Globus pallidus (tissue), 1 donor: ENCODE measurements at places on chromosomes 16 and 17.

- DNase-seq = no peak
These were observed 408.7 kb downstream of the SLC39A11 start for GRCh38 chr17:72683506-72684404.

- no peak for DNase-seq
These were observed at the start of gene TBX2 for GRCh38 chr17:61399131-61400065. Gene TBX2 (plus strand): TSS chr17:61399843. CDS start chr17:61400177, 334 bp downstream.

DNA sequence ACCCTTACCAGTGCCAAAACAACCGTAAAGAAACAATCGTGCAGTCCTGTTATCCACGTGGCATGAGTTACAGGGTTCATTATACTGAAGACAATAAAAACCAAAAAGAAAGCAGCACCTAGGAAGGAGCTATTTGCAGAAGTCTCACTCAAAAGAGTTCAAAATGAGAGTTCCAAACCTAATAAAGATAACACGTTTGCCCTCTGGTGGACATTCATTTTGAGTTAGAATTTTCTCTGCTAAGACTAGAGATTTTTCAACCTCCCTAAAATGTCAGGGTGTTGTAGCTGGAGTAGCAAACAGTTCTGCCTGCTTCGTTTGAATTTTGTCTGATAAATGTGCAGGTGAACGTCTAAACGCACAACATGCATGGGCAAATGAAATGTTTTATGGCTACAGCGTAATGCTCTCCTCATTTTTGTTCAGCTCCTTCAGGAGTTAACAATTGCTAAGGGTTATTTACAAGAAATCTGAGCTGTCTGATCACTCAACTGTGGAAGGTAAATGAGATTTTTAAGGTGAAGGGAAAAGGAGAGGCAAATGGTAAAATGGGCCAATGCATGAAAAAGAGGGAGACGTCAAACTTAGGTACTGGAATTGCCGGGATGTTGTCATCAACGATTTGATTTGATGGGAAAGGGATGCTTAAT lies 1067.9 kb upstream of the EEF2KMT start:
- no peak for DNase-seq

GRCh38 chr17:4609761-4610160 lies 25.4 kb downstream of the SMTNL2 start:
- DNase-seq = no peak

- no peak for DNase-seq
These were observed 53.5 kb upstream of the INTS2 start for GRCh38 chr17:61981323-61981722.

- DNase-seq = no peak
These were observed 48.4 kb downstream of the NOG start for GRCh38 chr17:56641894-56642293.

DNA sequence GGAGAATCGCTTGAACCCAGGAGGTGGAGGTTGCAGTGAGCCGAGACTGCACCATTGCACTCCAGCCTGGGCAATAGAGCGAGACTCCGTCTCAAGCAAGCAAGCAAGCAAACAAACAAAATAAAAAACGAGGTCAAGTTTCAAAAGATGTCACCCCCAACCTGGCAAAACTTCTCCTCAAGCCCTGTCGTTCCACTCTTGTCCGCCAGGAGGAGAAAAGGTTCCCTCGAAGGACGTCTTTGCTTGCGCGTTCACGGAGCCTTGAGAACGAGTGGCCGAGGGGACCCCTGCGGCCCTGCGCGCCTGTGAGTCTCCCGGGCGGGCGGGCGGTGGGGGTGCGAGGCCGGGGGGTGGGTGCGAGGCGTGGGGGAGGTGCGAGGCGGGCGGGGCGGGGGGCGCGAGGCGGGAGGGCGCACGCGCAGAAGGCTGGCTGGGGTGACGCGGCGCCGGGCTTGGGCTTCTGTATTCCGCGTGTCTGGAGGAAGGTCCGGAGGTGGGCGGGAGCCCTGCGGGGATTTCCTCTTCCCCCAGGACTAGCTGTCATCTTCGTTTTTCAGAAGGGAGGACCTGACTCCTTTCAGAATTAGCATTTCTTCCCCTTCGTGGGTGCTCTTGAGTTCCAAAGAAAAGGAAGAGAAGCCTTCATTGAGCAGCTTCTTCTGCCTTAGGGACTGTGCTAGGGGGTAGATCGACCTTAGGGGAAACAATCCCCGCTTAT lies 3.7 kb downstream of the SLC52A1 start:
- DNase-seq = peak; percentile 62

- no peak for DNase-seq
These were observed 760.1 kb downstream of the CDH11 start for GRCh38 chr16:64361753-64362152.

DNA sequence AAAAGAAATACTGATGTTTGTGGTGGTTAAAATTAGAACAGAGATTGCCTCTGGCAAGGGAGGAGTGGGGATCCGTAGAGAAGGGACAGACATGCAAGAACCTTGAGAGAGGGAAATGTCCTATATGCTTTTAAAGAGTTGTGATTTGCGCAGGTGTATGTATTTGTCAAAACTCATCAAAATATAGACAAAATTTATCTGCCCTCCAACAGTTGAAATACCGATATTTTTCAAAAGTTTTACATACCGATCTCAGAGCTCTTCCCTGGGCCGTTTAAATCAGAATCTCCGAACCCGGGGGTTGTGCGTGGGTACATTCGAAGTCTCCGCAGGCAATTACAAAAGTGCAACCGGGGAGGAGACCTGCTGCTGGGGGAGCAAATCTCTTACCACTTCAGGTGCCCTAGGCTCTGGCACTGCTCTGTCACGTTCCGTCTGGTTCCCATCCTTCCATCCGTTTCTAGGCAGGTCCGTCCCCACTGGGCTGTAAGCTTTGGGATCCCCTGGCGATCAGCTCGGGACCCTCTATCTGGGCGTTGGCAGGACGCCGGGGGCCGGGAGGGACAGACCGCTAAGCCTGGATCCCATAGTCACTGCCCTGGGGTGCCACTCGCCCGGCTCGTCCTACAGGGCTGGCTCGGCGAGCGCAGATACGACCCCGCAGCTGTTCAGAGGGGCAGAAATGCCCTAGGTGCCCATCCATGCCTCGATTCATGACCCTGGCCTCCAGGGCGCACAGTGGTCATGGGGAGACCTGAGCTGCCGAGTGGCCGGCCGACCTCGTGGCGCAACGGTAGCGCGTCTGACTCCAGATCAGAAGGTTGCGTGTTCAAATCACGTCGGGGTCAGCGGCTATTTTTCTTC lies 4.2 kb downstream of the BORCS6 start:
- DNase-seq = peak; percentile 85

GRCh38 chr17:63447471-63448009 lies 1.4 kb upstream of the CYB561 start:
- no peak for DNase-seq

DNA sequence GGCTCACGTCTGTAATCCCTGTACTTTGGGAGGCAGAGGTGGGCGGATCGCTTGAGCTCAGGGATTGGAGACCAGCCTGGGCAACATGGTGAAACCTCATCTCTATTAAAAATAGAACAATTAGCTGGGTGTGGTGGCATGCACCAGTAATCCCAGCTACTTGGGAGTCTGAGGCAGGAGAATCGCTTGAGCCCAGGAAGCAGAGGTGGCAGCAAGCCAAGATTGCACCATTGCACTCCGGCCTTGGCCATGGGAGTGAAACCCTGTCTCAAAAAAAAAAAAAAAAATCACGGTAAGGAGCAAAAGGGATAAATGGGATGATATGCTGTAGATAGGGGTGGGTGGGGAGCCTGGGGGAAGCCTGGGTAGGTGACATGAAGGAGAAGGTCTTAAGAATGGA lies 20.4 kb upstream of the TMEM98 start:
- no peak for DNase-seq

- no peak for DNase-seq
These were observed 222.1 kb downstream of the RBFOX3 start for GRCh38 chr17:79388556-79389295.

GRCh38 chr16:77231047-77231446 lies 31.8 kb downstream of the SYCE1L start:
- DNase-seq = no peak

DNA sequence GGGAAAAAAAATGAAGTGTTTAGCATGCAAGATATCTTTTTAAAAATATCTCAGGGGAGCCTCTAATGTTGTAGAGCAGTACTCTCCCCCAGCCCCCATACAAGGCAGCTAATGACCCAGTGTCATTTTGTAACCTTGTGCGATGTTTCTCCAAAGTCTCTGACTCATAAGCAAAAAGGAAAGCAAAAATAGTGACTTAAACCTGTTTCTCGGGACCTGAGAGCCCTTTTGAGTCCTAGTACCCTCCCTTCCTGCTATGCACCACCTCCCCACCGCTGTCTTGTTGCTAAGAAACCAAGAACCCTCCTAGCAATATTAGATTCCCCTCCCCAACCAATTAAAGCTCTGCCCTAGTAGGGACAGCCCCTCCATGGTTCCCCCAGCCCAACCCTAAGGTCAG lies 2.8 kb downstream of the MYCBPAP start:
- DNase-seq = no peak

DNA sequence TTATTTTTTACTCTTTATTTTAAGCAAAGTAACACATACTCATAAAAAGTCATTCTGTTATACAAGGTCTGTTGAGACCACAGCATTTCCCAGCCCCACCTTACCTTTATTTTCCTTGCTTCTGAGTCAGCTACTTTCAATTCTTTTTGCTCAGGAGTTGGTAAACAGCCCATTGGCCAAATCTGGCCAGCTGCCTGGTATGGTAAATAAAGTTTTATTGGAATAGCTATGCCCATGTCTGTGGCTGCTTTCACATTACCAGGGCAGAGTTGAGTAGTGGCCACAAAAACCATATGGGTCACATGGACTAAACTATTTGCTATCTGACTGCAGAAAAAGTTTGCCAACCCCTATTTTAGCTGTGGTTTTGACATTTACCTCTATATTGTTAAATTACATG lies 3.4 kb upstream of the NSRP1 start:
- DNase-seq = no peak

- no peak for DNase-seq
These were observed 9.4 kb downstream of the ITGAX start for GRCh38 chr16:31364421-31364820.

- peak; percentile 82 for DNase-seq
These were observed 59.8 kb upstream of the ARL4D start for GRCh38 chr17:43338886-43339516.

DNA sequence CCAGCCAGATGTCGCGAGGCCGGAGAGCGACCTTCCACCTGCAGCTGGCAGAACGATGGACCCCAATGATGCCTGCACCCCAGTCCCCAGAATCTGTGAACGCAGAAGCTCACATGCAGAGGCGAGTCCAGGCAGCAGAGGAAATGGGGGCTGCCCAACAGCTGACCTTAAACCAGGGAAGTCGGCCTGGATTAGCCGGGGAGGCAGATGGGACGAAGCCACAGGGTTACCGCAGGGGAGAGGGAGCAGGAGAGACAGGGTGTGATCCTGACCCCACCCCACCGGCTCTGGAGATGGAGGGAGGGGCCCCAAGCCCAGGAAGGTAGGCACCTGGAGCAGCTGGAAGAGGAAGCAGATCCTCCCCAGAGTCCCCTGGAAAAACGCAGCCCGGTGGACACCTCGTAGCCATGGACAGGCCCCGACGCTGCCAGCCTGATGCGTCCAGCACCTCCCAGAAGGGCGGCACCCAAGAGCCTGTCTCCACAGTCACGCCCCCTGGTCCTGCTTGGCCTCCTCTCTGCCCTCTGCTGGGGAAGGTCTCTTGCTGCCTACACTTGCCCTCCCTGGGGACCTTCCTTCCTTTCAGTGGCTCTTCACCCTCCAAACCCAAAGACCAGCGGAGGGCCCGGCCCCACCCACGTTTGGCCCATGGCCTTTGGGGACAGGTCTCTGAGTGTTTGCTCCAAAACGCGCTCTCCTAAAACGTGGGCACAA lies 37.3 kb downstream of the PIEZO1 start:
- no peak for DNase-seq

- no peak for DNase-seq
These were observed 404.0 kb upstream of the HSBP1 start for GRCh38 chr16:83403761-83404160.

DNA sequence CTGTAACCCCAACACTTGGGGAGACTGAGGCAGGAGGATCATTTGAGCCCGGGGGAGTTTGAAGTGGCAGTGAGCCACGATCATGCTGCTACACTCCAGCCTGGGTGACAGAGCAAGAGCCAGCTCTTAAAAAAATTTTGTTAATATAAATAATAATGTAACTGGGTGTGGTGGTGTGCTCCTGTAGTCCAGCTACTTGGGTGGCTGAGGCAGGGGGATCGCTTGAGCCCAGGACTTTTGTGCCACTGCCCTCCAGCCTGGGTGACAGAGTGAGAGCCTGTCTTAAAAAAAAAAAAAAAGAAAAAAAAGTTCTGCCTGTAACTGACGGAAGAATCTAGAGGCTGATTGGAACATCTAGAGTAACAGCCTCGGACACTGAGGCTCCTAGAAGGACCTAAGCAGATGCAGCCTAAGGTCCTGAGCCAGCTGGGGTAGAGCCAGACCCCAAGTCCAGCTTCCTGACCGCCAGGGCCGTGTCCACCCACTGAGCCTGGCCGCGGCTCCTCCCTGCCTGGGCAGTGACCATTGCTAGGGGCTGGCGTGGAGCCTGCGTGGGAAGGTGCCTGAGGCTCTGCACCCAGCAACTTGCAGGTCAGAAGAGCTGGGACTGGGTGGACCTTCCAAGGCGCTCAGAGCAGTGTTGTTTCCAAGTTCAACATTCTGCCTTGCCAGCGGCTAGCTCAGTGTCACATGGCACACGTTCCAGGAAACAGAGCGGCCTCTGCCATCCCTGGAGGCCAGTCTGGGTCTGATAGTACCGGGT lies 209.4 kb upstream of the CIBAR2 start:
- peak; percentile 90 for DNase-seq

- DNase-seq = no peak
These were observed 98.6 kb downstream of the USP22 start for GRCh38 chr17:20944014-20944865.

- no peak for DNase-seq
These were observed 3.2 kb upstream of the NECAB2 start for GRCh38 chr16:83964684-83965443.

DNA sequence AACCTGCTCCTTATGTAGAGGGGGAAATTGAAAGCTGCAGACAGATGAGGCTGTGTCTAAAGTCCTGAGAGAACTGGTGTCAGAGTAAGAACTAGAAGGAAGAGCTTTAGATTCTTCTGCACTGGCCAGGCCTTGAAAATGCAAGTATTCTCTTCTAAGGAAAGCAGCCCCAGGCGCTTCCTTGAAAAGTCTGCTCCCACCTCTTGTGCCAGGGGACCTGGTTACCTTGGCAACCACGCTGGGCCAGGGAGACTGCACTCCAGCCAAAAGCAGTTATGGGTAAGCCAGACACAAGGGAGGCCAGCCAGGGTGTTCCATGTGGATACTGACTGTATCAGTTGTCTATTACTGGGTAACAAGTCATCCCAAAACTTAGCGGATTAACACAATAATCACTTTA lies 228.6 kb upstream of the SDK2 start:
- no peak for DNase-seq

GRCh38 chr17:74599448-74599939 lies 7.4 kb upstream of the CD300LD start:
- DNase-seq = peak; percentile 35

DNA sequence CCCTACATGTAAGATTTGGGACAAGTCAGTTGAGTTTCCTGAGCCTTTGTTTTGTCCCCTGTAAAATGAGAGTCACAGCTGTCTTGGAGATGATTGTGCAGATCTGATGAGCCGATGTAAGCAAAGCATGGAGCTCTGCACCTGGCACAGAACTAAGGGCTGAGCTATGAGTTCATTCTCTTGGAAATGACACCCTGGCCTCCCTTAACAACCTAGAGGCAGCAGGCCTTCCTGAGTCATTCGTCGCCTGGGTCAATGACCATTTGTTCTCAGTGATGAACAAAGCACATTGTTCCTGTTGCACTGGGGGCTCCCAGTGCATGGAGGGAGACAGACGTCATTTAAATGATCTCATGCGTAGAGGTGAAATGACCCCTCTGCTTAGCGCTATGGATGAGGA lies 62.8 kb upstream of the GCSH start:
- DNase-seq = peak; percentile 91
